ENCODE measurements at places on chromosomes 7 and 10.

GRCh38 chr7:114212721-114213429, 201.7 kb upstream of the FOXP2 start:
- no peak for DNase-seq

GRCh38 chr10:99854860-99855259, 72.4 kb downstream of the ABCC2 start:
- DNase-seq, result no peak

- DNase-seq, result no peak
Observed at GRCh38 chr7:4270268-4270667, 411.8 kb upstream of the FOXK1 start.

DNA sequence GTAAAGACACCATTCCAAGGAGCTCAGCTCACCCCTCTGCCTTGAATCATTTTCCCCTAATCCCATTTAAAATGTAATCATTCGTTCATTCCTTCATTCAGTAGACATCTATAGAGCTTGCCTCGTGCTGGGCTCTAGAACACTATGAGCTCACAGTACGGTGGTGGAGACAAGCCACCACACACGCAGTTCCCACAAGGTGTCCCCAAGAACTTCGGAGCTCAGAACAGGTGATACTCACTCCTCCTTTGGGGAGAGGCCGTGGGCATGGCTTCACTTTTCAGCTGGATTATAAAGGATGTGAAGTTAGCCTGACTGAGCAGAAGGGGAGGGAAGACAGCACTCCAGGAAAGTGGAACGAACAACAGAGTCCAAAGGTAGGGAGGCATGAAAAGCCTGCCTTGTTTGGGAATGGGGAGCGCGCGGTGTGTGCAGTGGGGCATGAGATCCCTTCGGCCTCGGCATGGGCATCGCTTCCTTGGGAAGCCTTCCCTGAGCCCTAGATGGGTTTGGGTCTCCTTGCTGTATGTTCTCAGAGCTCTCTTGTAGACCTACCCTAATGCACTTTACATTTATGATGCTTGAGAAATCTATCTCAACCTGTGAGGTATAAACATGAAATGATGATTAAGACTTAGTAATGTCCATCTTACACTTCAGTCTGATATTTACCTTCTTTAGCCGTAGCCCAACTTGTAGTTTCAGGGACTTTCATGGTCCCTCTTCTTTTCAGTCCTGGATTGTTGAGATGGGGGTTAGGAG, 809 bp upstream of the OGA start:
- no peak for DNase-seq

- no peak for DNase-seq
Observed at GRCh38 chr10:110209454-110209925, 2.1 kb downstream of the MXI1 start.

GRCh38 chr10:16745061-16745460, 72.2 kb downstream of the RSU1 start:
- DNase-seq, result no peak

DNA sequence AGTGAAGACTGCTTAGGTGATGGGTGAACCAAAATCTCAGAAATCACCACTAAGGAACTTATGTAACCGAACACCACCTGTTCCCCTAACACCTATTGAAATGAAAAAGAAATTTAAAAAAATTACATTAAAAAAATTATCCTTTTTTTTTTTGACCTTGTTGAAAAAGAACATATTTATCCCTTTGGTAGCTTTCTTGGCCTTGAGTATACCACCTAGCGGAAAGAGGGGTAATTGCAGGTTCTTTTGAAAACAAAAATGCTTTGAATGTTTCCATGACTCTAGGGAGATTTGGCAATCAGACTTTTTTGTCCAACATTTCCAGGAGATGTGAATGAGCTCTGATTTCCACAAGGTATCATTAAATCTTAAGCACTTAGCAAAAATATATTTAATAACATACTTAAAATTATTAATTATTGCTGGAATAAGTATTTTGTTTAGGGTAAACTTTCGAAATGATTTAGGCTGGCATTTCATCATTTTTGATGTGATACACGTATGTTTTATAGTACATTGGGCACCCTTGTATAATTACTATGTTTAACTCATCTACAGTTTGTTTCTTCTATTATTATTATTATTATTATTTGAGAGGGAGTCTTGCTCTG, 47.0 kb upstream of the ELMO1 start:
- no peak for DNase-seq

DNA sequence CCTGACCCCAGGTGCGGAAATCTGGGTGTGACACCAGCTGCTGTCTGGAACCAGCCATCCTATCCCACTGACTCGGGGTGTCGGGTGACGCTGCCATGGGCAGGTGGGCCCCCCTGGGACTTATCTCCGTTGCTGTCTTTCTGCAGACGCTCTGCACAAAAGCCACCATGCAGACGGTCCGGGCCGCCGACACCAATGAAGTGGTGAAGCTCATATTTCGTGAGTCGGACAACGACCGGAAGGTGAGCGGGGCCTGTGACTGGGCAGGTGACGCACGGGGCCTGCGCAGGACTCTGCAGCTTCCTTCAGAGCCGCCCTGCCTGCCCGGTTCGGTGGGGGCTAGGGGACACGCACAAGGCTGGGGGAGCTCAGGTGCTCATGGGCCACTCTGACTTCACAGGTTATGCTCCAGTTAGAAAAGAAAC, 36.6 kb downstream of the NKX6-2 start:
- no peak for DNase-seq

GRCh38 chr10:28367929-28368484, 65.1 kb upstream of the MPP7 start:
- no peak for DNase-seq

GRCh38 chr10:130141878-130142277, 5.7 kb downstream of the GLRX3 start:
- no peak for DNase-seq

DNA sequence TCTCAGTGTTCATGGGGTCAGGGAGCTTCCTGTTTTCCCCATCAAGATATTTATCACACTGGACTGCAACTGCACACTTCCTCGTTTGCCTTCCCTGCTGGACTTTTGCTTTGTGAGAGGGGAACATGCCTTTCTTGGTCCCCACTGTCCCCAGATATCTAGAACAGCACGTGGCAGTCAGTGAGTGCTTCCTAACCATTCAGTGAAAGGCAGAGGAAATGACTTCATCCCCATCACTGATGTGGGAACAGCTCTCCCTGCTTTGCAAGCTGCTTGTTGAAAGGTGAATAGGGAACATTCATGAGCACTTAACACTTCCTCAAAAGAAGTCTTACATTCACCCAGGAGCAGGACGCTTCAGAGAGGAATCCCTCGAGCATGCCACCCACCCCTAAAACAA, 135.4 kb downstream of the MYOF start:
- DNase-seq, result no peak

- DNase-seq, result no peak
Observed at GRCh38 chr10:35369049-35369611, 32.8 kb downstream of the CCNY start.

DNA sequence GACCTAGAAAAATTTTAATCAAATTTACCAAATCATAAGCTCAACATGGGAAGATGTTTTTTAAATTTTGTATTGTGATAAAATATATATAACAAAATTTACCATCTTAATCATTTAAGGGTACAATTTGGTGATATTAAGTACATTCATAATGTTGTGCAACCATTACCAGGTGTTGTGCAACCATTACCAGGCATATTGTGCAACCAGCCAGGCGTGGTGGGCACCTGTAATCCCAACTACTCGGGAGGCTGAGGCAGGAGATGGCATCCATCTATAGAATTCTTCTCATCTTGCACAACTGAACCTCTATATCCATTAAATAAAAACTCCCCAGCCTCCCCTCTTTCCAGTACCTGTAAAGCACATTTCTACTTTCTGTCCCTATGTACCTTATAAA, 124.5 kb upstream of the SLC13A1 start:
- DNase-seq, result no peak

GRCh38 chr7:52017802-52018679, 701.4 kb upstream of the COBL start:
- no peak for DNase-seq

- no peak for DNase-seq
Observed at GRCh38 chr7:74040101-74040790, 12.3 kb downstream of the ELN start.

GRCh38 chr7:77469927-77470326, 53.8 kb upstream of the GSAP start:
- DNase-seq, result no peak

- DNase-seq, result no peak
Observed at GRCh38 chr7:5598261-5598761, 174.7 kb upstream of the TNRC18 start.

GRCh38 chr7:43531700-43532099, 51.2 kb upstream of the STK17A start:
- DNase-seq, result no peak

GRCh38 chr7:30459591-30460245, 18.9 kb downstream of the NOD1 start:
- DNase-seq, result no peak

- DNase-seq, result no peak
Observed at GRCh38 chr7:131911112-131911511, 354.7 kb upstream of the PODXL start.

DNA sequence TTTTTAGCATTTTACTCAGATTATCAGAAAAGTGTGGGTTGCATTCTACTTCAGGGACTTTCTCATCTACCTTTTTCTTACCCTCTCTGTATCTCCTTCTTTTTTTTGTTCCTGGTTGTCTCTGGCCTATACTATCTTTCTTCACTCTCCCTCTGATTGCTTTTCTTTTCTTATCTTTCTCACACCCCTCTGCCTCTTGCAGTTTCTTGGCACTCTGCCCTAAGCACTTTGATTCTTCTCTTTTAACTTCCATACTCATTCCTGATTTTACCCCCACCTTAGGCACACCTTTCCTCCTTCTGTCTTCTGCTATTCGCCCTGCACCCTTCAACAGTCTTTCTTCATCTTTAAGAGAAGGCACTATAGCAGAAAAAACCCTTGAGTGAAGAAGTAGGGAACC, 92.8 kb upstream of the HPS1 start:
- DNase-seq, result no peak

- DNase-seq, result no peak
Observed at GRCh38 chr10:47256751-47257336, 43.2 kb upstream of the GDF10 start.

DNA sequence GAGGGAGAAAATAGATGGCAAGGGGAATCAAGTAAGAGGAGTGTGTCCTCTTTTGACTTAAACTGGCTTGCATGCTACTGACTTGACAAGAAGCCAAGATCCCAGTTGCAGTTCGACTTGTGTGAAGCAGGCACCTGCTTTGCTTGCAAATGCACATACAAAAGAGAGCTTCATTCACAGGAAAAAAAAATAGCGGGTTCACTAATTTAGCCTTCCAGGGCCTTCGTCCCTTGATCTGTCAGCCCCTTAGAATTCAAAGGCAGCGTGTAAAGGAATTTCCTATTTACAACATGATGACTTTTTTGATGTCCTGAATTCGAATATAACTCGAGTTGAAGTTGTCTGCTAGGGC, 192.1 kb downstream of the CELF2 start:
- DNase-seq, result no peak

DNA sequence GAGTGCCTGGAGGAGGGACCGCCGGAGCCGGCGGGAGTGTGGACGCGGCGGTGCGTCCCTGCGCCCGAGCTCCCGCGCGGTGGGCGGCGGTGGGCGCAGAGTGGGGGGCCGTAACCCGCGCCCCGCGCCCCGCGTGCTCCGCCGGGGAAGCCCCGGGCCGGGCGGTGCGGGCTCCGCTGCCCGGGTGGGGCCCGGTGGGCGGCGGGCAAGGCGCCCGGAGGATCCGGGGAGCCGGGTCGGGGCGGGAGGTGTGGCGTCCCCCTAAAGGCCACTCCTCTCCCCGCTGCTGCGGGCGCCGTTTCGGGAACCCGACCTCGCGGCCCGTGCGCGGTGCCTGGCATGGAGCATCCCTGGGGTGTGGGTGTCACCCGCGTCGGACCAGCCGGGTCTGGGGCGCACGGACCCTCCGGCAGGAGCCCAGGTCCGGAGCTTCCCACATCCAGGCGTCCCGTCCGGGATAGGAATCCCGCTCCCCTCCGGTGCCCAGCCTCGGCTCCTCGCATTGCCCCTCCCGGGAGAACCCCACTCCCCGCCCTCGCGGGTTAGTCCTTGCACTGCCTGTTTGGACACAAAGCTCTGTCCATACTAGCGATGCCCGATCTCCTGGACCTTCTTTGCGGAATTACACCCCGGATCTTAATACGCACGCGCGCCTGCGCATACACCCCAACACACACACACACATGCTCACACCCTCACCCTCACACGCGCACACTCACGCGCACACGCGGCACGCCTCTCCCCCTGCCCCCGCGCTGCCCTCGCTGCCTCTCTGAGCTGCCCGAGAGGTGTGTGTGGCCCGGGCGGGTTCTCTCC, 723 bp downstream of the MTURN start:
- no peak for DNase-seq

GRCh38 chr7:116259871-116260440, 49.6 kb downstream of the TES start:
- DNase-seq, result no peak

GRCh38 chr7:158818325-158819213, 10.7 kb downstream of the ESYT2 start:
- DNase-seq, result no peak

GRCh38 chr10:103196516-103196915, 3.4 kb upstream of the NT5C2 start:
- DNase-seq, result no peak

DNA sequence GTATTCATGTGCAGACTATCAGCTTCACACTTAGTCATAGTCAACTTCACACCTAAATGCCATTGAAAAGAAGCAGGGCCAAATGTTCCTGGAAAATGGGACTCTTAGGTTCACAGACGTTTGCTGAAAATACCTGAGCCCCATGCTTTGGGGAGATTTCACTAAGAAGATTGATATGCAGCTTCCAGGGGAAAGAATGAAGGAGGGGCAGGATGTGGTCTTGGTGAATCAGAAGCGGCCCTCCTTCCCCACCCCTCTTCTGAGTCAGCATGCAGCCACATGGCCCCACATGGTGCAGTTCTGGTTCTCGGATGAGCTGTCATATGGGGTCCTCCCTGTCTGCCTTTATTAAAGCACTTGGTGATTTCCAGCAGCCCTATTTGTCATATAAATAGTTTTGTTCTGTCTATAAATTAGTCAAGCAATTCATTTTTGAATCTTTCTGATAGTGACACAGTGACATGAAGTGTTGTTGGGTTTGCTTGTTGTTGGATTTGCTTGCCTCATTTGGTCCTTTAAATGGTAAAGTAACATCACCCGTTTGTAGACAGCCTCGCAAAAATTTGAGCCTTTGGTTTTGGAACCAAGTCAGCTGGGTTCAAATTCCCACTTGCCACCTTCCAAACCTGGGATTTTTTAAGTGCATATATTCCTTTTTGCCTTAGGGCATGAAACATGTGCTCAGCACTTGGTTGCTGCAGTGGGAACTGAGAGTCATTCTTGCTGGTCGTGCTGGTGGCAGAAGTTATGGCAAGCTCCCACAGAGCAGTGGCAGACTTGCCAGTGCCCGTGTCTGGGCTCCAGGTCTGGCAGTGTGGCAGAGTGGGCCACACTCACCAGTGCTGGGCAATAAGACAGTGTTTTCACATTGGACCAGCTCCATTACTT, 68.1 kb upstream of the CDK6 start:
- DNase-seq, result no peak

GRCh38 chr10:92404612-92405418, 113.8 kb downstream of the MARCHF5 start:
- DNase-seq, result no peak

- DNase-seq, result no peak
Observed at GRCh38 chr10:74645692-74646091, 180.7 kb upstream of the KAT6B start.
